ENCODE measurements at places on chromosomes 13 and 19. TPM values are rescaled to one million over a fixed set of nuclear protein-coding genes. Genes with fewer than 3 reads are reported as not detected.

DNA sequence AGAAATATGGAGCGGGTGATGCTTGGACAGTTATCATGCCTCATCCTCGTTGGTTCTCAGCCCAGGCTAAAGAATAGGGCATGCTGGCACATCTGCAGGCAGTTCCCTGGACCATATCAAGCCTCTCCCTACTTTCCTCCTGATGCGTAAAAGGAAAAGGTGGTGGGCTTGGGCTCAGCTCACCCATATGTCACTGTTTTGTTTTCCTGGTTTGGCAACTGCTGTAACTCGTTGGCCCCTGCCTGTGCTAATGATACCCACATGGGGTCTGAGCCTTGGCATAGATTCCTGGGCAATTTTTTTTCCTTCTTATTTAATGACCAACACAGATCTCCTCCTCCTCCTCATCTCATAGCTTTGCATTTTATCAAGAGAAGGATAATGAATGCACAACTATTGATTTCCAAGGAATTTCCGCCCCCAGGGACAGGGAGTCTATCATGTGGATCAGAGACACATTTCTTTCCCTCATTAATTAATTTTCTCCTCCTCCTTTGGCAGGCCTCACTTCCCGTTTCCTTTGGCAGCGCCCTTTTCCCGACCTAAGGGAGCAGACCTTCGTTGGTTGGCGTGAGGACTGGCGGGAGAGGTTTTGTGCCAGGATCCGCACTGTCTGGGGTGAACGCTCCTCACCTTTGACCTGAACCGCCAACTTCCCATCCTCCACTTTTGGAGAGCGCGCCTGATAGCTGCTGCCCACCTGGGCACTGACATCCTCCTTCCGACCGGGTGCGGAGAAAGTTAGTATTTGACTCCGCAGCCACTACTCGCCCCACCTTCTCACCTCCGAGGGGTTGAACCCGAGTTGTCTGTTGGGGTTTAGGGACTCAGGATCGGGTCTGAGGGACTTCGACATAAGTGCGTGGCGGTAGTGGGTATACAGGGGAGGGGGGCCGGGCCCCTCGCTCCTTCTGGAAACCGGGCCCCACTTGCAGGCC, 3.4 kb upstream of the POU4F1 start:
- no peak for DNase-seq
- H3K36me3 ChIP-seq: no peaks in the 10 kb centered on the region
- H3K27ac ChIP-seq: no peak overlapping the region
- H3K4me1 ChIP-seq: no peaks in the 10 kb centered on the region

DNA sequence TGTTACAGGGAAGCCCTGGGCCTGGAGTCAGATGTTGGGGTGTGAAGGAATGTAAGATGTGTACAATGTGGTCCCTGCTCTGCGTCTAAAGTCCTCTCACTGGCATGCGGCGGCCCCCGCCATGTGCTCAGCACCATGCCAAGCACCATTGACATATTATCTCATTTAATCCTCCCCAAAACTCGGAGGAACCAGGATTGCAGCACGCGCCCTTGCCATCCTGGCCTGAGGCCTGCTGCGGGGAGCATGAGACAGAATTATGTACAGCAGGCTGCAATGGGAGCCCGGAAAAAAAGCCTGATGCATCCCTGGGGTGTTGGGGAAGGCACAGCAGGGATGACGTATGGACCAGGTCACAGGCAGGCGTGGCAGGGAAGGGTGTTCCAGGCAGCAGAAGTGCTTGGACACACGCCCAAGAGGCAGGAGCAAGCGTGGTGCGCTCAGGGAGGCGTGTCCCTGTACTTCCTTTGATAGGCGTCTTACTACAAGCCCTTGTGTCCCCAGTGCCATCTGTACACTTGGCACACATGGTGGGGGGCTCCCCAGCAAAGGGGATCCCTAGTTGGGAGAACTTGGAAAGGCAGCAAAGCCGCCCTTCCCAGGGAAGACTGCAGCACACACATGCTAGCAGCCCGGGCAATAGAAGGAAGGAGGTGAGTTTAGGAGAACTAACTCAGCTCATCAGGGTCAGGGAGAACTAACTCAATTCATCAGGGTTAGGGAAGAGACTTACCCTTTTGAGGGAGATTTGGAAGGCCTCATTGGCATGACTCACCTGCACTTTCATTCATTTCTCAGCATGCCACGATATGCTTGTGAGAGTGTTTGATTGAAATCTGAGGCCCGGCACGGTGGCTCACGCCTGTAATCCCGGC, 3.4 kb downstream of the EVI5L start:
- H3K27ac ChIP-seq: peak overlapping the region; percentile 85
- no peak overlapping the region for H3K4me3 ChIP-seq
- no peaks in the 10 kb centered on the region for H3K27me3 ChIP-seq
- peaks cover 36% of the 10 kb centered on the region for H3K4me1 ChIP-seq
- DNase-seq: peak; percentile 84

DNA sequence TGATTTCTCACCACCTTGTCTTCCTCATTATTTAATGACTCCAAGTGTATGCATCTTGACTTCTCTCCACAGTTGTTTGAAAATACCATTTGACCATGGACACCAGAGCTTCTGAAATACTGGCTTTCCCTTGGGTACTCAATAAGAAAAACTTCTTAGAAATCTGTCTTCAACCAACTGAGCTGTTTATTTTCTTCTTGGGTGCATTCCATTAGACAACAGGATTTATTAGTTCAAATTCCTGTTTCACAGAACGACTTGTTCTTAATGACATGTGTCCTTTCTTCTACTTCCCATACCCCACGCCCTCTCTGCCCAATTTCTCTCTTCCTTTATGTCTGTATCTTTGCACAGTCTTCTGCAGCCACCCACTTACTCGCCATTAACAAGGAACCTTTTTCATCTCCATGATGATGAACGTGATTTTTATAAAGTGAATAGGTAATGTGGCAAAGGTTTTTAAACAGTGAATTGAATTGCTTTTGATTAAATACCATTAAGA, 11.3 kb upstream of the ITM2B start:
- DNase-seq: no peak
- H3K36me3 ChIP-seq: no peaks in the 10 kb centered on the region
- H3K4me3 ChIP-seq: no peak overlapping the region
- H3K27me3 ChIP-seq: no peaks in the 10 kb centered on the region
- H3K4me1 ChIP-seq: no peaks in the 10 kb centered on the region

- H3K36me3 ChIP-seq: no peaks in the 10 kb centered on the region
- no peak for DNase-seq
- H3K27me3 ChIP-seq: no peaks in the 10 kb centered on the region
- H3K4me3 ChIP-seq: no peak overlapping the region
Observed at GRCh38 chr19:58555920-58556621, 1.2 kb upstream of the CHMP2A start.

DNA sequence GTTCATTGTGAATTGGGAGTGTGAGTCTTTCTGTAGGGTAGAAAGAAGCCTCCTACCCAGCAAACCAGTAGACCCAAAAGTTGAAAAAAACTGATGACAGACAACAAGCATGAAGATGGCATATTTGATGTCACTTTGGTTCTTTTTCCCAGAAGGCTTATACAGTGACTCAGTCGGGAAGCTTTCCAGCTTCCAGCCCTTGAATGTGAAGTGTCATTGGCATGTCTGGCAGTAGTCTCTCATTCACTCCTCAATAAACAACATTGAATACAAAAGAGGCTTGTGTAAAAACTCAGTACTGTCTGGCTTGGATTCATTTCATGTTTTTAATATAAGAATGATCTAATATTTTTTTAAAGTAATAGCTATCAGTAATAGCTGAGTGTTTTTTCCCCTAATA, 68.7 kb downstream of the IPO5 start:
- no peaks in the 10 kb centered on the region for H3K27me3 ChIP-seq
- peaks cover 47% of the 10 kb centered on the region for H3K36me3 ChIP-seq
- H3K4me1 ChIP-seq: no peaks in the 10 kb centered on the region
- H3K27ac ChIP-seq: no peak overlapping the region
- no peak overlapping the region for H3K4me3 ChIP-seq

DNA sequence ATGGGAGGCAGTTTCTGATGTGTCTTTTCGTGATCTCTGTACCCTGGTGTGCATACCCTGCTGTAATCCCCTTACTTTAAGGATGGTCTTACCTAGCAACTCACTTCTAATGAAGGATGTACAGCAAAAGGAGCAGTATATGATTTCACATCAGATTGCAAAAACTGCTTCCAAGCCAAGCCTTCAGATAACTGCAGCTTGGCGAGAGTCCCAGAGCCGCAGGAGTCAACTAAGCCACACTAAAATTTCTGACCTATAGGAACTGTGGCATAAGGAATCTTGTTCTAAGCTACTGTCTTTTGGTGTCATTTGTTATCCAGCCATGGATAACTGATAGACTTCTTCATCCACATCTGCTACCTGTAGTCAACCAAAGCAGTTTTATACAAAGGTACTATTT, 496.7 kb downstream of the GPC6 start:
- no peak for DNase-seq
- H3K36me3 ChIP-seq: no peaks in the 10 kb centered on the region
- H3K4me1 ChIP-seq: no peaks in the 10 kb centered on the region
- no peak overlapping the region for H3K4me3 ChIP-seq
- H3K27ac ChIP-seq: no peak overlapping the region

Gene MBD3L2
- total RNA-seq: not detected
